ENCODE measurements at places on chromosomes 12 and 14. TPM values are rescaled to one million over a fixed set of nuclear protein-coding genes. Genes with fewer than 3 reads are reported as not detected.

SLCO1B1 gene
- total RNA-seq, result not detected

RNASE2 gene
- 3.8 TPM for total RNA-seq

DNA sequence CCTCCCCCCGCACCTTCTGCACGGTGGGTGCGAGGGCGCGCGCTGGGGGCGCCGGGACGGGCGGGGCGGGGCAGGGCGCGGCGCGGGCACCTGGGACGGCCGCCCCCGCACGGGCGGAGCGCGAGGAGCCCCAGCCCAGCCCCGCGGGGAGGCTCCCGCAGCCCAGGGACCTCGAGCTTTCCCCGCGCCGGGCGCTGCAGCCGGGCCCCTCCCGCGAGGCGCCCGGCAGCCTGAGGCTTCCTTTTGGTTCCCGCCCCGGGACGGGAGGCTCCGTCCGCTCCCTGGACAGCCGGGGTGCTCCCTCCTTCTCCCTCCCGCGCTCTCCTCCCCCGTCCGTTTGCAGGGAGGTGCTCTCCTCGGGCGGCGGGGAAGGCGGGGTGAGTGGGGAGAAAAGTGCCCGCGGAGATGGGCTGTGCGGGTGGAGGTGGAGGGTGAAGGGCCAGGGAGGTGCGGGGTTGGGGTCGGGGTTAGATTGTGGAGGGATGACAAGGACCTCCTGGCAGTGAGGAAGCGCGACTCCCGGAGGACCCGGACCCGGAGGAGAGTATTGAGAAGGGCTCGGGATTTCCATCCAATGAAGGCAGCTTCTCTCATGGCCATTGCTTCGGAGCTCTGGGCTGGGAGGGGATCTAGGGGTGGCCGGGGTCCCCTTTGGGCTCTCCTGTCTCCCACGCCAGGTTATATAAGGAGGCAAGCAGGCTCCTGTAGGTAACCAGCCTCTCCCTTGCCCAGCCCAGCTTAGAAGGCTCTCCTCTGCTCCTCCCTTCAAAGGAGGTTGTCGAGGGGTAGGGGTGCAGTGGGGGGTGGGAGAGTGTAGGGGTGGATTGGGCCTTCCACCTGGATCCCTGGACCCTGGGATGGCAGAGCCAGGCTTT, 645 bp downstream of the JDP2 start:
- peak; percentile 64 for DNase-seq

PRH1 gene
- 9.1 TPM for total RNA-seq

DNA sequence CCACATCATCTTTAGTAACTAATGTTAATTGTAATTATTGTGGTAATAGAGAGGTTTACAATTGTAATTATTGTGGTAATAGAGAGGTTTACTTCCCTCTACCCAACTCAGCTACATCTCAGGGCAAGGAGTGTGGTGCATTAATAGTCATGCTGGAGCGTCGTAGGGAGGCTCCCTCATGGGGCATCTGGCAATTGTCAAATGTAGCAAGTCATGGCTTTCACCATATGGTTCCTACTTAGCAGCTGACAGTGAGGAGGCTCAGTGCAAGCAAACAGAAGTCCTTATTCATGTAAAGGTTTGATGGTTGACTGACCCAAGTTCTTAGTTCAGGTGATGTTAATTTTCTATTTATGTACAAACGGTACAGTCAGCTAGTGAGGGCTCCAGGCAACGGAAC, 1012.0 kb downstream of the FLRT2 start:
- no peak for DNase-seq

SMCO2 gene
- total RNA-seq, result not detected

Data from left cardiac atrium (tissue), 4 donors.